Activated B cell treated with CpG ODN at 0.5 μM for 24 hours (primary cell): ENCODE measurements at places on chromosomes 1 and 21.

- DNase-seq, result no peak
Measured at GRCh38 chr1:225767634-225768540, 9.7 kb upstream of the SRP9 start.

- no peak for DNase-seq
Measured at GRCh38 chr1:184701816-184702215, 52.8 kb downstream of the EDEM3 start.

DNA sequence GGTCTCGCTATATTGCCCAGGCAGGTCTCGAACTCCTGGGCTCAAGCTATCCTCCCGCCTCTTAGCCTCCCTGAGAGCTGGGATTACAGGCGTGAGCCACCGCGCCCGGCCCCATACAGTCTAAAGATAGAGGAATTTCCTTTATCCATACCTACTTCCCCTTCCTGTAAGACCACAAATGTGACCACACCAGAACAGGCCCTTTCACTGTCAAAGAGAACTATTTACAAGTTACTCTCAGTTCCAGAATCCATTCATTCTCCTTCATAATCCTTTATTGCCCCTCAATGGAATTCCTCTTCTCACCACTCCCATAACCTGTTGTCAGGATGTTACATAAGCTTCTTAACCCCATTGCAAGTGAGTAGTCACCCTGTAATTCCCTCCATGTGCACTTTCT, 26.3 kb upstream of the SLC5A9 start:
- no peak for DNase-seq

DNA sequence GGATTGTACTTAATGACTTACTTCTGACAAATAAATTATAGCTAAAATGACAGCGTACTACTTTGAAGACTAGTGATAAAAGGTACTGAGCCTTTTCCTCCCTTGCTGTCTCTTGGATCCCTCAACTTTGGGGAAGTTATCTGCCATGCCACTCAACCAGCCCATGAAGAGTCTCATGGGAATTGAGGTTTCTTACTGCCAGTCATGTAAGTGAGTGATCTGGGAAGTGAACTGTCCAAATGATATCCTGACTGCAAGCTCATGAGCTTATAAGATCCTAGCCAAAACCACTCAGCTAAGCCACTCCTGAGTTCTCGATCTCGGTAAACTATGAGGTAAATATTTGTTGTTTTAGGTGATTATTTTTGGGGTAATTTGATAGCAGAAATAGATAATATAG, 247.8 kb downstream of the NCAM2 start:
- DNase-seq, result no peak

GRCh38 chr1:234229581-234230387, 143.5 kb upstream of the COA6 start:
- no peak for DNase-seq

DNA sequence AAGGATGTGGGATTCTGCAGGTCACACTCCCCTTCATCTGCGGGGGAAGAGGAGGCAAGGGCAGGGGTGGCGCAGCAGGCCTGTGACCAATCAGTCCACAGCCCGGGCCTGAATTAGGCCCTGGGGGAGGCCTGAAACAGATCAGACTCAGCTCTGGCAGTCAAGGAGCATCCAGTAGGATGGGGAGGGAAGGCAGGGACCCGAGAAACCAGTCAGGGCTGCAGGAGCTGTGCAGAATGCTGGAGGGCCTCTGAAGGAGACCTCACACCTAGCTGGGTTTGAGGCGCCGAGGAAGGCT, 12.7 kb downstream of the TNNT2 start:
- DNase-seq, result no peak

DNA sequence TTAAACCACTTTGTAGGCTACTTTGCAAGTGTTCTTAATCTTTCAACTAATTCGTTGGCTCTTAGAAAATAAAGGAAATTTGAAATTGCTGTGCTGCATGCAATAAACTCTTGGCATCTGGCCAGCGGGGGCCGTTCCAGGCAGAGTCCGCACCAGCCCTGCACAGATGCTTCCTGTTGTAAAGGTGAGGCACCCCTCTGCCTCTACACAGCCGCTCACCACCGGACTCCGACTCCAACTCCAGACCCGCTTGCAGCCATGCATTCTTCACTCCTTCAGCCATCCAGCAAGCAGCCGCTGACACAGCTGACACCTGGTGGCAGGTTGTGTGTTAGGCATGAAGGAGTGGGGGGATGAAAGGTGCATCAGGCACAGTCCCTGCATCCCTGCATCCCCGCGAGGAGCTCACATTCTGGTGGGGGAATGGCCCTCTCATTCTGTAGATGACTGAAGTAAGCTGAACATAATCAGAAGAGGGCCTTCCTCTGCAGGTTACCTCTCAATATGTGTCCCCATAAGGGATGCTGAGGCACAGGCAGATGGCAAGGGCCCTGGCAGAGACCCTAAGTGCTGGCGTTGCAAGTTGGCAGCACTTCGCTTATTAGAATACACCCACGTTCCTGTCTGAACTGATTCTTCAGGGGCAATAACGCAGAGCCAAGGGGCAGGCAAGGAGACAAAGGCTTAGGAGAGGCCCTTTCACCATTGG, 56.8 kb downstream of the GLIS1 start:
- no peak for DNase-seq

GRCh38 chr1:217053676-217054075, 330.4 kb upstream of the ESRRG start:
- no peak for DNase-seq

GRCh38 chr1:15940110-15941043, 35.5 kb downstream of the ZBTB17 start:
- DNase-seq, result no peak

DNA sequence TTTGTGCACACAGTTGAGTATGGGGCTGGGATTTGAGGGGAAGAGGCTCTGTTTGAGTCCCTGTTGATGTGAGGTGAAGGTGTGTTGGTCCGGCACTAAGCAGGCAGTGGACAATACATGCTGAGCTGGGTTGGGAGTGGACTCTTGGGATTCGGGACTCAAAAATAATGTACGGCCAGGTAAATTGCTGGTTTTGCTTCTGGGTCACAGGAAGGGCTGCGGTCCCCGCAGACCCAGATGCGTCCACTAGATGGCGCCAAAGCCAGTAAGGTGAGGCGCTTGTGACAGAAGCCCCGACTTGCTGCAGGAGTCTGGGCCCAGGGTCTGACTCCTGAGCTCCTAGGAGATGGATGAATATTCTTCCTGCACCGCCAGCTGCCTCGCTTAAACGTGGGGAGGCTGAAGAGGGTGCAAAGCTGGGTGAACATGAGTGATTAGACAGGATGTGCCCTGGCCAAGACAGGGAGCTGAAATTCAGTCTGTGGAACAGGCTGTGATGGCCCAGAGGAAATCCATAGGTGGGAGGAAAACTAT, 61.4 kb downstream of the ACBD3 start:
- DNase-seq, result peak; percentile 85

- DNase-seq, result peak; percentile 70
Measured at GRCh38 chr1:9629445-9630201, 21.9 kb upstream of the PIK3CD start.

DNA sequence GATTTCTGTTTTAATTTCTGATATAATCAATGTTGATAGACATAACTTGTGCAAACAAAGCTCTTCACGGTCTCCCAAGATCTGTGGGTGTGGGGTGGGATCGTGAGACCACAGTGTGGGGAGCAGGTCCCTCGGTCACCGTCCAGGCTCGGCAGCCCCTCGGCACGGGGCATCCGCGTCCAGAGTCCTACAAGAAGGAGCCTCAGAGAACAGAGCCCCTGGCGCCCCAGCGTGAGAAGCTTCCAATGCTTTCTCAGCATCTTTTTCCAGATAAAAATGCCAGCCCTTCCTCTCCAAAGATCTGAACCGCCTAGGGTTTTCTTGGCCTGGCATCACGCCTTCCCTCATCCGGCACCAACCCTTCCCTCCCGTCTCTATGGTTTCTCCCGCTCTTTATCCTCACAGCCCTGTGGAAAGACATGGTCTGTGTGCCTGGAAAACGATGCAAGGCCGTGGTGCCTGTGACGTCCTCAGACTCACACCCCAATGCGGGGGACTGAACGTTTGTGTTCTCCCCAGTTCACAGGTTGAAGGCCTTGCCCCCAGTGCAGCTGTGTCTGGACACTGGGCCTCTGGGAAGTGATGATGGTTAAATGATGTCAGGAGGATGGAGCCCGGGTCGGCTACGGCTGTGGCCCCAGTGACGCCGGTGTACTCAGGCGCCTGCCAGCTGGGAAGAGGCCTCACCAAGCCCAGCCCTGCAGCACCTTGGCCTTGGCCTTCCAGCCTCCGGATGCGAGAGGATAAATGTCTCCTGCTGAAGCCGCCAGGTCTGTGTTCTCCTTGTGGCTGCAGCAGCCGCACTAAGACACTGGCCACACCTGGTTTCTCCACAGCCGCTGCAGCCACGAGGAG, 45.9 kb upstream of the COL6A2 start:
- DNase-seq, result no peak

- DNase-seq, result no peak
Measured at GRCh38 chr1:239228451-239228850, 157.9 kb upstream of the CHRM3 start.

DNA sequence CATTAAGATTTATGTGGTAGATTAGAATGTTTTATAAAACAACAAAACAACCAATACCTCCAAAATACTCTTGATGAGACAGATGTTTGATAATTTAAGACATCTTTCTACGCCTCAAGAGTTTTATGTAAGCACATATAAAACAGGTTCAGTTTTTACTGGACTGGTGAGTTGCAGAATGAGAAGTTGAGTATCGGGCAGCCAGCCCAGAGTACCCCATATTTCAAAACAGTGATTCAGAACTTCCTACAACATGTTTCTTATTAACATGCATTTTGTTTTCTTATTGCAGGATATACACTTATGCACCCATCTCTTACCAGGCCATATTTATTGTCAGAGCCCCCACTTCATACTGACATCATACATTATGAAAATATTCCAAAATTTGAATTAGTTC, 91.4 kb upstream of the RAVER2 start:
- no peak for DNase-seq

- no peak for DNase-seq
Measured at GRCh38 chr1:165330483-165330882, 26.0 kb downstream of the LMX1A start.

GRCh38 chr21:36551731-36552433, 72.0 kb upstream of the CLDN14 start:
- no peak for DNase-seq

DNA sequence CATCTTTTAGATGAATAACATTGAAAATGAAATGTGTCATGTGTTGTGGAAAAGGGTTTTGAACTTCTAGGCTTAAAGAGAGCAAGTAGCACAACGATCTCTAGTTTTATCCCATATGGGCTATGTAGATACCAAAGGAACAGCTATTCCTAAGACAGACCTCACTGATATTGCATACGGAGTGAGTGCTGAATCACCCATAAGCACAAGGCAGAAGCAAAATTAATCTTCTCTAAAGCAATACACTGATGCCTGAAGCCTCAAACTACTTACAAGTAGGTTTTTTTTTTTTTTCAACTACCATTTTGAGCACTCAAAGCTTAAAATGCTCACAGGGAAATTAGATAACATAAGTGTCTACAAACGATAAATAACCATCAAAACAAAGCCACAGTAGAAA, 5.0 kb upstream of the KMO start:
- no peak for DNase-seq
